Activated T-helper 1 cell treated with anti-CD3 and anti-CD28 coated beads, Interleukin-12 subunit alpha, Interleukin-12 subunit beta, Interleukin-2, Interleukin-4 antibody, amounts not matched to agents 30 ng/mL and 10 ng/mL and 1 ng/mL, durations not matched to agents 14 hours and 24 hours and 36 hours (primary cell): ENCODE measurements at places on chromosomes 7 and 10.
A peak's percentile ranks its signal among the peaks of the same experiment; 100 is the strongest.

DNA sequence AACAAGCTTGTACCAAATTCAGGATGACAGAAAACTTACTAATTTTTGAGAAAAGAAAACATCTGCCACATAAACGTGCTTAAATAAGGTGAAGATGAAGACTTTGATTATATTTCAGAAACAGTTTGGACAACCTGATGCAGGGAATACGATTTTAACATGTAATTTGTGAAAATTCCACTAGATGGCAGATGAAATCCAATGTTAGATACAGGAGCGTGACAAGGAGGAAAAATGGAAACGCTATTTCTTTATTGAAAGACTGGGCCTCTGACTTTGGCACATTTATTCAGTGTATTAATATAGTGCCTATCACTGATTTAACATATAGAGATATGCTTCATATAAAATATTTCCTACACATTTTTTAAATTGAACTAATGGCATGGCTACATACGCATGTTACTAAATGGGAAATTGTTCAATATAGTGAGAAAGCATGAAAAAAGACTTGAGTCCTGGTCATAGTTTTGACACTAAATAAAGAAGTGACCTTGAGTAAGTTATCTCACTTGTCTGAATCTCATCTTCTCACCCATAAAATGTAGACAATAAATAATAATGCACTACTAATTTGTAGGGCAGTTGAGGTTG is 60.7 kb downstream of the CD36 start:
- peaks cover 2% of the 10 kb centered on the region for H3K27me3 ChIP-seq
- H3K27ac ChIP-seq = no peak overlapping the region
- no peak for DNase-seq
- no peaks in the 10 kb centered on the region for H3K4me1 ChIP-seq

- no peaks in the 10 kb centered on the region for H3K27me3 ChIP-seq
- H3K4me1 ChIP-seq = peaks cover 26% of the 10 kb centered on the region
- H3K36me3 ChIP-seq = peaks cover 46% of the 10 kb centered on the region
- no peak for DNase-seq
- no peak overlapping the region for H3K4me3 ChIP-seq
Measured at GRCh38 chr7:114988755-114989375, 67.0 kb downstream of the MDFIC start.

- no peak for DNase-seq
- peaks cover 41% of the 10 kb centered on the region for H3K27me3 ChIP-seq
- peak overlapping the region; percentile 77 for H3K4me3 ChIP-seq
- H3K4me1 ChIP-seq = peaks cover 10% of the 10 kb centered on the region
Measured at GRCh38 chr10:59708816-59709394, 745 bp downstream of the SLC16A9 start.

- H3K27ac ChIP-seq = no peak overlapping the region
- peaks cover 3% of the 10 kb centered on the region for H3K27me3 ChIP-seq
- peaks cover 33% of the 10 kb centered on the region for H3K4me1 ChIP-seq
- H3K4me3 ChIP-seq = no peak overlapping the region
- no peak for DNase-seq
- H3K36me3 ChIP-seq = peaks cover 9% of the 10 kb centered on the region
Measured at GRCh38 chr7:359226-359765, 69.3 kb downstream of the FOXL3 start.

- no peak for DNase-seq
- no peaks in the 10 kb centered on the region for H3K27me3 ChIP-seq
- H3K27ac ChIP-seq = no peak overlapping the region
- H3K4me3 ChIP-seq = no peak overlapping the region
Measured at GRCh38 chr7:41886901-41887311, 184.0 kb upstream of the INHBA start.

GRCh38 chr10:34305189-34305588 is 509.9 kb downstream of the PARD3 start:
- H3K27me3 ChIP-seq = no peaks in the 10 kb centered on the region
- no peak overlapping the region for H3K27ac ChIP-seq
- H3K36me3 ChIP-seq = no peaks in the 10 kb centered on the region

- no peak for DNase-seq
- H3K36me3 ChIP-seq = no peaks in the 10 kb centered on the region
- no peak overlapping the region for H3K4me3 ChIP-seq
- H3K27ac ChIP-seq = no peak overlapping the region
- no peaks in the 10 kb centered on the region for H3K27me3 ChIP-seq
Measured at GRCh38 chr10:105742923-105743322, 1101.8 kb downstream of the SORCS3 start.

DNA sequence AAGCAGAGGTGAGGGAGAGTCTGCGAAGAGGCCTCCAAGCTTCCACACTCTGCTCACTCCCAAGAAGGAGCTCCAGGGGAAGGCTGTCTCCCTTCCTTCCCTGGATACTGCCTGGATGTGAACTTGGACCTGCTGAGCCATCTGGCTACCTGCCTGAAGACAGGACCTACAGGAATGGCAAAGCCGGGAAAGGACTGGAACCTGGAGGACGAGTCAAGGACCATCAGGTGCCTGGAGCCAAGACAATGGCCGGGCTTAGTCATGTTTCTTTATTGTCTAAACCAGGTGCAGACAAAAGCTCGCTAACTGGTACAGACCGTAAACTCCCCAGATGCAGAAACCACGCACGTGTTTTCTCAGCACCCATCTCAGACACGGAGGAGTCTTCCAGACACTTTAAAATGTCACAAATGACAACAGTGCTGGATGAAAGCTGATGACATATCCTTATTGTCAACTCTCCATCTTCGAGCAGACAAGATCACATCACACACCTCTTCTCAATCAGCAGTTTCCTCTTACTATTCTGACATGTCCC is 12.1 kb downstream of the ASB13 start:
- H3K27me3 ChIP-seq = no peaks in the 10 kb centered on the region
- peaks cover 4% of the 10 kb centered on the region for H3K36me3 ChIP-seq
- H3K4me1 ChIP-seq = peaks cover 36% of the 10 kb centered on the region
- DNase-seq = no peak
- H3K4me3 ChIP-seq = no peak overlapping the region

DNA sequence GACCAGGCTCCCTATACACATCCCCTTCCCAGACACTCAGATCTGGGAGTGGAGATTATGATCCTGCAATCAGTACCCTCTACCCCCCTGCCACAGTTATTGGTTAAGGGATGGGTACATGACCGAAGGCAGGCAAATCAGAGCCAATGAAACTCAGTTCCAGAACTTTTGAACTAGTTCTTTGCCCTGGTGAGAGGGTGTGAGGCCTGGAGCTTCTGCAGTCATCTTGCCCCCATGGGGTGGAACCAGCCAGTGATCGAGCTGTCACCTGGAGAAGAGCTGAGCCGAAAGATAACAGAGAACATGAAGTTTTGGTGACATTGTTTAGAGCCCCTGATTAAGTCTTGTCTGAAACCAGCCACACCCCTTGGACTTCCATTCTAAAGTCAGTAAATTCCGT is 88.2 kb upstream of the DUSP5 start:
- no peak for DNase-seq
- H3K27ac ChIP-seq = no peak overlapping the region
- peaks cover 3% of the 10 kb centered on the region for H3K36me3 ChIP-seq
- H3K4me3 ChIP-seq = peak overlapping the region; percentile 35
- H3K27me3 ChIP-seq = peaks cover 8% of the 10 kb centered on the region
- peaks cover 84% of the 10 kb centered on the region for H3K4me1 ChIP-seq

GRCh38 chr10:1377231-1377630 is 321.0 kb downstream of the WDR37 start:
- peaks cover 10% of the 10 kb centered on the region for H3K27me3 ChIP-seq
- no peak overlapping the region for H3K27ac ChIP-seq
- no peak overlapping the region for H3K4me3 ChIP-seq
- no peaks in the 10 kb centered on the region for H3K36me3 ChIP-seq
- no peaks in the 10 kb centered on the region for H3K4me1 ChIP-seq

GRCh38 chr10:97279121-97279815 is 13.2 kb downstream of the ARHGAP19 start:
- H3K4me3 ChIP-seq = no peak overlapping the region
- H3K4me1 ChIP-seq = peaks cover 12% of the 10 kb centered on the region
- no peak overlapping the region for H3K27ac ChIP-seq
- H3K27me3 ChIP-seq = no peaks in the 10 kb centered on the region
- no peaks in the 10 kb centered on the region for H3K36me3 ChIP-seq

- H3K27me3 ChIP-seq = no peaks in the 10 kb centered on the region
- DNase-seq = no peak
- peaks cover 29% of the 10 kb centered on the region for H3K36me3 ChIP-seq
- H3K4me3 ChIP-seq = no peak overlapping the region
- H3K27ac ChIP-seq = no peak overlapping the region
Measured at GRCh38 chr7:5001003-5001402, 42.0 kb upstream of the MMD2 start.

- no peak overlapping the region for H3K27ac ChIP-seq
- H3K36me3 ChIP-seq = no peaks in the 10 kb centered on the region
- no peak overlapping the region for H3K4me3 ChIP-seq
- no peak for DNase-seq
- H3K4me1 ChIP-seq = no peaks in the 10 kb centered on the region
- H3K27me3 ChIP-seq = peaks cover 2% of the 10 kb centered on the region
Measured at GRCh38 chr10:49666685-49667084, 12.8 kb upstream of the C10orf53 start.

DNA sequence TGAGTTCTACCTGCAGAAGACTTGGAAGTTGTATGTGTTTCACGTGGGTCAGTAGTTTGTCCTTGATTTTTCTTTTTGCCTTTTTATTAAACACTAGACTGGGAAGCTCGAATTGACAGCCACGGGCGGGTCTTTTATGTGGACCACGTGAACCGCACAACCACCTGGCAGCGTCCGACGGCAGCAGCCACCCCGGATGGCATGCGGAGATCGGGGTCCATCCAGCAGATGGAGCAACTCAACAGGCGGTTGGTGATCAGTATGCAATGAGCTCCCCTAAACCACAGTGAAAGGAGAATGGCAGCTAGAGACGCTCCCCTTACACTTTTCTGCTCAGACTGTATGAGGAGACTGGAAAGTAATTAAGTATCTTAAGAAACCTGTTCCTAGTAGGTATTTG is 126.7 kb upstream of the STK17A start:
- H3K4me1 ChIP-seq = peaks cover 5% of the 10 kb centered on the region
- H3K27me3 ChIP-seq = peaks cover 14% of the 10 kb centered on the region
- no peak overlapping the region for H3K27ac ChIP-seq
- H3K36me3 ChIP-seq = no peaks in the 10 kb centered on the region

GRCh38 chr7:120997882-120998474 is 9.5 kb downstream of the CPED1 start:
- H3K4me1 ChIP-seq = peaks cover 4% of the 10 kb centered on the region
- H3K27me3 ChIP-seq = peaks cover 16% of the 10 kb centered on the region
- no peak for DNase-seq
- no peak overlapping the region for H3K4me3 ChIP-seq

DNA sequence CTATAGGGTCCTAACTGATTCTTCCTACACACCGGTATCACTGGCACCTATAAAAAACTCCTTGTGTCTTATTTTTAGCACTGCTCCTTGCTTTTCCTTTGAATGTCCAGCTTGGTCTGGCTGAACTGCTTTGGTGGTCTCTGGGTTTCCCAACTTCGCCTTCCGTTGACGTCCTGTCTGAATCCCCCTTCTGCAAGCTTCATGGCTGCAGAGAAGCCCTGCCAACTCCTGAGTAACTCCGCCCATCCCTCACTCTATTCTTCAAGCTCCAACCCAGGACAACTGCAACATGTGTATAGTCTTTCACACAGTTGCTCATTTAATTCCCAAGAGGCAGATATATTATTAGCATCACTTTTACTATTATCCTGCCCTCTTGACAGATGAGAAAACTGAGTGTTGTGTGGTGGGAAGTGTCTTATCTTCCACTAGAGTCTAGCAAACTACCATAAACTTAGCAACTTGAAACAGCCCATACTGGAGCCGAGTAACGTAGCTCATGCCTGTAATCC is 40.9 kb downstream of the MTURN start:
- peaks cover 8% of the 10 kb centered on the region for H3K27me3 ChIP-seq
- no peak for DNase-seq
- H3K4me3 ChIP-seq = no peak overlapping the region
- no peaks in the 10 kb centered on the region for H3K36me3 ChIP-seq

DNA sequence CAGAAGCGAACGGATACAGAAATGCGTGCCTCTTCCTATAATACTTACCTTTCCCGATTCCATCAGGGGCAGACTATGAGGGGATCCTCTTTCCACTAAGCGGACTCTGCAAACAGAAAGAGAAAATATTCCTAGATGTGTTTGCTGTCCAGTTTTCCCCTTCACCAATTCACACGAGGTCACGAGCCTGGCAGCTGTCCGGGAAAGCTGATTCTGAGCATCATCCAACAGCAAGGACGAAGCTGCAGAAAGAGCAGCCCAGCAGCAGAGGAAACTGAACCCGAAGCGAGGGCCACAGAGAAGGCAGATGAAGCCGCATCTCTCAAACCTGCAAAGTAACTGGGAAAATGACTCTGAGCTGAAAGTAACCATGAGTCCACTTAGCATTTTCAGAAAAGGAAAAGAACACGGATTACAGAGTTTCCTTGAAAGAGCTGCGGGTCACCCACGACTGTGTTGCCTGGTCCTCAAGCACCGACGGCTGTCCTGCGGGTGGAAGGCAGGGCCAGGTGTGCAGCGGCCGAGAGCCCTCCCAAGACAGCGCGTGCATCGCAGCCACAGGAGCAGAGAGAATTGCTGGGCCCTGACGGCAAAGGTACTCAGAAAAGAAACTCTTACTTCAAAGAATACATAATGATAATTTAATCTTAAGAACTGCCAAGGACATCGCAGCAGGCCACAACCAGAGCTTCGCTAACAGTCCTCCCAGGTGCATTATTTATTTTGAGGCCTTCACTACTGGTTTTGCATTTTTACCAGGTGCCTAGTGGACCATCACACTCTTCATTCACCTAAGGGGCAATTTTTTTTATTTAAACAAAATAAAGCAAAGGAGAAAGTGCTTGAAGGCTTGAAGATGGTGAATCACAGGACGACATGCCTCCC is 153.3 kb downstream of the ZMYND11 start:
- no peak overlapping the region for H3K4me3 ChIP-seq
- no peak overlapping the region for H3K27ac ChIP-seq
- no peak for DNase-seq
- H3K36me3 ChIP-seq = no peaks in the 10 kb centered on the region
- H3K27me3 ChIP-seq = peaks cover 4% of the 10 kb centered on the region

DNA sequence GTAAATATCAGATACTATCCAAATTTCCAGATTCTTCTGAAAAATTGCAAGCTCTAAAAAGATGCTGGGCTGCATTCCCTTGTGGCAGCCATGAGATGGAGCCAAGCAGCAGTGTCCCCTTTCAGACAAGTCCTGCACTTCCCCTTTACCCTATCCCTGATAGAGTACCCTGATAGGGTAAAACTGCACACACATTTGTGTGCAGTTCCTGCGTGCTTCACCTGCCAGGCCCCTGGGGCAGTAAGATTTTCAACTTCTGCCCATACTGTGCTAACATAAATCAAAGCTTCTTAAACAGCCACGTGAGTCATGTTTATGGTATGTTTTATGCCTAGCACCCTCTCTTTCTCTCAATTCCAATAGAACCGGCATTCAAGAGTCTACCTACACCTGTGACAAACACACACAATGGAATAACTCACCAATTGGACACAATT is 52.2 kb downstream of the IFIT5 start:
- peaks cover 18% of the 10 kb centered on the region for H3K27me3 ChIP-seq
- H3K27ac ChIP-seq = no peak overlapping the region
- no peak for DNase-seq
- no peaks in the 10 kb centered on the region for H3K36me3 ChIP-seq
